ENCODE measurements at places on chromosomes 7 and 10.

- DNase-seq: no peak
Observed at GRCh38 chr7:152924826-152925411, 165.4 kb downstream of the ACTR3B start.

DNA sequence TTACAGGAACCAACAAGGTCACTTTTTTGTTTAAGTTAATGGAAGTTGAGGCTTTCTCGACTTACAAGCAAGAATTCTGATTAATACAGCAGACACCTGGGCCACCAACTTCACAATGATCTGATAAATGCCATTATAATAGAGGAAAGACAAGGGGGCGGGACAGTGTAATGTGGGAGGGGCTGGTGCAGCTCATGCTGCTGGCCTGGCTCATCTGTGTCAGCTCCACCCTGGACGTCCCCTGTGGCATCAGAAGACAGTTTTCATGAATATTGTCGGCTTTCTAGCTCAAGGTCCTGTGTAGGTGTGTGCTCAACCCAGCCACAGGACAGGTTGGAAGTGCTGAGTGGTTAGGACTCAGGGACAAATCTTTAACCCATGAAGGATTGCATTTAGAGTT is 57.0 kb downstream of the MTURN start:
- DNase-seq: no peak

DNA sequence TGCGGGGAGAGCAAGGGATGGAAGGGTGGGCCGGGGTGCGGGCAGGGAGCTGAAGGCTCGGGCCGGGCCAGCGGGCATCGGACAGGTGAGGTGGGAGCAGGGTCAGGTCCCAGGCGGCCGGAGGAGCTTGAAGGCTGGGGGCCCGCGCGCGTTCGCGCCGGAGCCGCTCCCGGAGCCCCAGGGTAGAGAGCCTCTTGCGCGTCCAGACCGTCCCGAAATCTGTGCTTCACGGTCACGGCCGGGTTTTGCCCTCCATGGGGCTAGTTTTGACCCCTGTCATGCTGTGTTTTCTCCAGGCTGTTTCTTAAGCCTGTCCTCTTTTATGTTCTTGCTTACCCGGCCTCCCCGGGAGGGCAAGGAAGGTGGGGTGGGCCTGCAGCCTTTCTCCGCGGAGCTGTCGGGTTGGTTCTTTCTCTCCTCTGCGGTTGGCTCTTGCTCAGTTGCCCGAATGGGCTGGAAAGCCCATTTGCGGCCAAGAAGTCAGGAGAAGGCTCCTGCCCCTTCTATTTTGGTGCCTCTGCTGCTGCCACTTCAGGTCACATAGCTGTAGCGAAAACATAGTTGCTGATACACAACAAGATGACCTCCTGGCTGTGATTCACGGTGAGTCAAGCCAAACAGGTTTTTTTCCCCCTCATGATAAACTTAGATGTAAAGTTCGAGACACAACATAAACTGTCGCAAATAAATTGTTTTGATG is 650 bp downstream of the UBE2D1 start:
- no peak for DNase-seq

- no peak for DNase-seq
Observed at GRCh38 chr7:158249692-158250091, 337.9 kb downstream of the PTPRN2 start.

DNA sequence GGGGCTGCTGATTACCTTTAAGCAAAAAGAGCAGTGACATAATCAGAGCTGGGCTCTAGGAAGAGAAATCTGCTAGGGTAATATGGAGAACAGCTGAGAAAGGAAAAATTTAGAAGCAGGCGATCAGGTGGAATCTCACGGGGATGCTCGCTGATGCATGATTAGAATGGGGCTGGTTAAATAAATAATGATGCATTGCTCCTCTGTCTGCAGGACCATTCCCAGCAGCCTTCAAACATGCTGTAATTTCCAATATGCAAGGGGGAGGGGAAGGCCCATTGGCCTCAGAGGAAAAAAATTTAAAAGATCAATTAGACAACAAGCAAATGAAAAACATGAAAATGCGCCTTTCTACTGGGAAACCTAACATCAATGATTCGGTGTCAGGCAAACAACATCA is 65.6 kb upstream of the C10orf90 start:
- DNase-seq: no peak

- DNase-seq: no peak
Observed at GRCh38 chr10:101708073-101708472, 13.1 kb upstream of the FBXW4 start.

- no peak for DNase-seq
Observed at GRCh38 chr7:1105189-1105588, 17.3 kb downstream of the GPER1 start.

GRCh38 chr7:11767148-11767547 is 64.8 kb downstream of the THSD7A start:
- DNase-seq: no peak

- DNase-seq: no peak
Observed at GRCh38 chr7:130974794-130975193, 240.8 kb upstream of the KLF14 start.

DNA sequence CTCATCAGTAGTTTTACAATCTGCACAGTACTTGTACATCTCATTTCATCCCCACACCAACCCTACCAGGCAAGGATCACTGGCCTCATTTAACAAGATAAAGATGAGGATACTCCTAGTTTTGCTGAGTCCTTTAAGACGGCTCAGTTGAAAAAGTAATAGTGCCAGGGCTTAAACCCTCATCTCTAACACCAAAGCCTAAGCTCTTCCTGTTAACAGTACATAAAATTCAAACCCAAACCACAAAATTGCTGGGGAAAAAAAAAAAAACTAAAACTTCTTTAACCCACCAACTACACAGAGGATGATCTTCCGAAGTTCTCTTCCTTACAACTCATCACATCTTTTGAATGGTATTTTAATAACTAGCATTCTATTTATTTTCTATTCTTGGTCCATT is 1.3 kb downstream of the SAR1A start:
- no peak for DNase-seq

DNA sequence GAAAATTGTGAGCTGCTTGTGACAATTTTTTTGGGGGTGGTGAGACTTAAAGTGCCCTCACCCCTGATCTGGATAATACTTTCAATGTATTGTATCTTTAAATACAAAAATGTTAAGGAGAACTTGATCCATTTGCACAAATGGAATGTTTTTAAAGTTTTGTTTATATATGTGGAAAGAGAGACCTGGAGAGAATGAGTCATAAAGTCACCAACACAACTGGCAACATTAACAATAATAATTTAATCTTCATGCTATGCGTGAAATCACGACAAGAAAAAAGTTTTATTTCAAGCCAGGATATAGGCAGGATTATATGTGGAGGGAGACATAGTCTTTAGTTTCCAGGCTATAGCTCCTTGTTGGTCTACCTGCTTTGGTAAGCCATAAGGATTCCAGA is 537.5 kb downstream of the GPAM start:
- no peak for DNase-seq

DNA sequence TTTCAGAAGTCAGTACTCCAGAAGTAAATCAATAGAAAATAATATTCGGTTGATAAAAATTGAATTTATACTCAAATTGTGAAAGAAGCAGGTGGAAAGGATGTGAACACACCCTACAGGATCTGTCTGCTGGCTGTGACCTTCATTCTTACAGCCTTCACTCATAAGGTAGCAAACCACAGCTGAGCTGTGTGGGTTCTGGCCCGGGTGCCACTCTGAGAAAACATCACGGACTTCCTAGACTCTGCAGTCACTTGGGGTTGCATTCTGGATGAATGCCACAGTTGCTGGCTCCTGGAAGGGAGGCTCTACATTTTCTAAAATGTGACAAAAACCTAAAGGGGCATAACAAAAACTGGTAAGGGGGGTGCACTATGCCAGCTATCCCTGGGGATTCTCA is 36.0 kb upstream of the ABLIM1 start:
- DNase-seq: no peak

DNA sequence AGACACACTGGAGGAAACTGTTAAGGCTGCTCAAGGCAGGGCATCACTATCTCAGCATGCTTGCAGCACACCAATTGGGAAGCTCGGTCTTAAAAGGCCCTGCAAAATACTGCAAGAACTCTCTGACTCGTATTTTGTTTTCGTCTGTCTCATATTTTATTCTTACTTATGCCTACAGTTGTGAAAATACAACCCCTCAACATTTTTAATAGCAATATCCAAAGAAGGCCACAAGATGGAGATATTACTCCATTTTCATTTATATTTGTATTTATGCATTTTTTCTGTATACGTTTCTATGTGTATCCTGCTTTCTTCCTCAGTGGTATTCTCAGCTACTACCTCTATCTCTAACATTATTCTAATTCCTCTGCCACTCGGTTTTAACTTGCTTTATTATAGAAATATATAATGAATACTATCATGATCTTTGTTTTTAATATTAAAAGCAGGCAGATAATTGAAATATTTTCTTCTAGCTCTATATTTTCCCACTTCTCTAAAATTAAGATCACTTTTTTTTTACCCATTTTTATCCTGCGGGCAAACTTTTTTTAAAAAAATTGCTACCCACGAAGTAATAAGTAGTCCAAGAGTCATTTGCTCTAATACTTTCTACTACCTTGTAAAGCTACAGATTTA is 10.0 kb downstream of the DNAJC1 start:
- no peak for DNase-seq

- no peak for DNase-seq
Observed at GRCh38 chr10:80252296-80252887, 37.1 kb downstream of the MAT1A start.

- DNase-seq: no peak
Observed at GRCh38 chr7:5620459-5620881, 161.0 kb downstream of the RNF216 start.

- DNase-seq: no peak
Observed at GRCh38 chr10:78749200-78749599, 319.6 kb upstream of the ZMIZ1 start.

- DNase-seq: no peak
Observed at GRCh38 chr7:74515276-74515675, 61.6 kb downstream of the GTF2IRD1 start.

DNA sequence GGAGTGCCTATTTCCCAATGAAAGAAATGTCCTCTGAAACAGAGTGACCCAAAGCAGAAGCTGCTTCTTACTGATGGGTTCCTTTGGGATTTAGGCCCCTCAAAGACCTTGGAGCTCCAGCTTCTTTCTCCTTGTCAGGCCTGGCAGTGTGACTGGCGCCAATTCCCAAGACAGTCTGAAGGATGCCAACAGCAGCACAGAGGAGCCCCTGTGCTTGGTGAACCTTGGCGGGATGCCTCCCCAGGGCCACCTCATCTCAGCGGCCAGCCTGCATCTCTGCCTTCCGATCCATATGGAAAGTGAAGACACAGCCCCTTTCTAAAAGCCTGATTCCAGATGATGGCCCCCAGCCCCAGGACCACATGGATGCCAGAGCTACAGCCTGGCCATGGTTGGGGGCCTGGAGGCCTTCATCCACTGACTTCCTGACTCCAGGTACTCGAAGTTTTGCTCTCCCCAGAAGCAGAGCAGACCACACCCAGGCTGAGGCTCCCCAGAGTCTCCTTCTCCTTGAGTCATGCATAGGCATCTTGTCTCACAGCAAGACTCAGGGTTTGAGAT is 45.4 kb downstream of the FBXW4 start:
- DNase-seq: no peak

GRCh38 chr7:87206361-87206760 is 13.2 kb downstream of the TMEM243 start:
- DNase-seq: no peak

DNA sequence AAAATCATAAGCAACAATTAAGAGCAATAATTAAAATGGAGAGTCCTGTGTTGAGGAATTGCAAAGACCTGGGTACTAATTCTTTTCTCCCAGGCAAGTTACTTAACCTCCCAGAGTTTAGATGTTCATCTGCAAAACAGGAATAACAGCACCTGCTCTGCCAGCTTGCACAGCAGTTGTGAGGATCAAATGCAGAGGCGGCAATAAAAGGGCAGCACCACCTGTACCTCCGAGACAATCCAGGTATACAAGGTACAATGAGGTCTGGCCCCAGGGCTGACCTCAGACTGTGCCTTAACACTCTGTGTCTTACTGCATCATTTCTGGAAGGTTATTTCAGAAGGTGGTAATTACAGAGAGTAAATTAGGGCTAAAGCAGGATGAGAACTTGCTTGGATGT is 14.5 kb upstream of the FAM204A start:
- DNase-seq: no peak

DNA sequence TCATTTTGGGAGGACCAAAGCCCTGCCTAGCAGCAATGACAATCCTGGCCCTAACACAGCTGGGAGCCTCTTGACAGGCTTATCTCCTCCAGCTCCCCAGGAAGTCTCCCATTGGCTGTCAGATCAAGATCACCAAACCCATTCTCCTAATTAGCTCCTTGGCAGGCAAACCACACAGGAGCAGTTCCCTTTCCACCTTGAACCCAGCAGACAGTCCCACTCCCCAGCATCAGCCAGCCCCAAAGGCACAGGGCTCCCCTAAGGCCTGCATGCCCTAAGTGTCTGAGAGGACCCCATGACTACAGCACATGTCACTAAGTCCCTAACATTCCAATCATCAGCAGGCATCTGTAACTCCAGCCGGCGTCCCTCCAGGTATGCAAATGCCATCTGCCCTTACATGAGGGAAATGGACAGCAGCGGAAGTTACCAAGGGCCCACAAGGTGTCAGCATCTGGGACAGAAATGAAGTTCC is 348.5 kb downstream of the KCNMA1 start:
- no peak for DNase-seq

- no peak for DNase-seq
Observed at GRCh38 chr10:101065481-101066145, 3.8 kb downstream of the KAZALD1 start.

GRCh38 chr10:28139138-28139537 is 140.3 kb upstream of the ODAD2 start:
- no peak for DNase-seq

- DNase-seq: no peak
Observed at GRCh38 chr10:113438652-113439051, 114.2 kb upstream of the HABP2 start.

DNA sequence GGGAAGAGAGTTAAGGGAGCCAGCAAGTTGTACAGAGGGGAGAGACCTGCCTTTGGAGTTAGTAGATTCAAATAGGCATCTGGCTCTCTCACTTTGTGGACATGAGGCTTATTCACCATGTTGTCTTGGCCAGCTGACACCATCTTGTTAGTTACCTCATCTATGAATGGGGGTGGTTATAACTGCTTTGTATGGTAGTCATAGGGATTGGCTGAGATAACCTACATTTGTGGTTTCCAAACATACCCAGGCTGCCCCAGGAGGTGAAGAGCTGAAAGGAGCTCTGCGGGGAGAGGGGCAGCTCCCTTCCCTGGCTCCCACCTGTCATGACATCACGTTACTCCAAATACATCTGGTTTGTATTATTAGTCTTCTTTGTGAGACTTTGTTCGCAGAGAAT is 393.3 kb upstream of the AUTS2 start:
- no peak for DNase-seq

- no peak for DNase-seq
Observed at GRCh38 chr10:60728056-60728455, 50.2 kb upstream of the CDK1 start.

DNA sequence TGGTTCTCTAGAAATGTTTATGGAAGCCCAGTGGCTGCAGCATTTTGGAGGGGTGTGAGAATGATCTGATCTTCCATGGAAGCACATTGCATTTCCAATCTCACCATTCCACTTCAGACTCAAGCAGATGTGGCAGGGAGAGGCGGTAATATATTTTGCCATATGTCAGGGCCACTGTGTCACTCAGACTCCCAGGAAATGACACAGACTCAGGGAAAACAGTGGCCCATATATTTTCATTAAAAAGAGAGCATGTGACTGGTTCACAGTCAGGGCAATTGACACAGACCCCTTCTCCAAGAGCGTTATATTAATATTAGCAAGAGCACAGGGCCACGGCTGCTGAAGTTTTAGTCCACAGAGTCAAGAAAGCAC is 149.3 kb upstream of the NRP1 start:
- DNase-seq: no peak

- no peak for DNase-seq
Observed at GRCh38 chr7:1758028-1758858, 88.2 kb downstream of the ELFN1 start.

- no peak for DNase-seq
Observed at GRCh38 chr10:86945361-86946212, 11.8 kb downstream of the MMRN2 start.

Measured in omental fat pad (tissue), 4 donors.